ENCODE measurements at places on chromosomes 2 and 18.

GRCh38 chr2:86633155-86633651, 9.5 kb upstream of the RNF103 start:
- no peak for DNase-seq

DNA sequence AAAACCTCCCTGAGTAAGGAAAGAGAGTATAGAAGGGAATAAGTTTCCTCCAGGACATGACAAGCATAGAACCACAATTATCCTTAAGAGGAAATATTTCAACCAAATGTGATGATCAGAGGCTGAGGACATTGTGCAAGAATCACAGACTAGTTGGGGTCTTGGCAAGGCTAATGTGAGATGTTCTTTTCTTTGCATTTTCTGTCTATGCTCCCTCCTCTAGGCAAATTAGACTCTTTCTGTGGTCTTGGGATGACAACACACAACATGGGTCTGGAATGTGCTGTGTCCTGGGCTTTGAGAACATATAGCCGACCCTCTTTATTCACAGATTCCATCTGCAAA, 32.0 kb upstream of the IL1RL1 start:
- no peak for DNase-seq

DNA sequence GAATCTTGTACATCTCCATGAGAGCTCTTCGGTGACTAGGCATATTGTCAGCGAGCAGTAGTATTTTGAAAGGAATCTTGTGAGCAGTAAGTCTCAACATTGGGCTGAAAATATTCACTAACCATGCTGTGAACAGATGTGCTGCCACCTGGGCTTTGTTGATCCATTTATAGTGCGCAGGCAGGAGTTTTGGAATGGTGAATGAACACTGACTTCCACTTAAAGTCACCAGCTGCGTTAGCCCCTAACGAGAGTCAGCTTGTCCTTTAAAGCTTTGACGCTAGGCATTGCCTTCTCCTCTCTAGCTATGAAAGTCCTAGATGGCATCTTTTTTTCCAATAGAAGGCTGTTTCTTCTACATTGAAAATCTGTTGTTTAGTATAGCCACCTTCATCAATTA, 4.1 kb downstream of the ASB1 start:
- no peak for DNase-seq

DNA sequence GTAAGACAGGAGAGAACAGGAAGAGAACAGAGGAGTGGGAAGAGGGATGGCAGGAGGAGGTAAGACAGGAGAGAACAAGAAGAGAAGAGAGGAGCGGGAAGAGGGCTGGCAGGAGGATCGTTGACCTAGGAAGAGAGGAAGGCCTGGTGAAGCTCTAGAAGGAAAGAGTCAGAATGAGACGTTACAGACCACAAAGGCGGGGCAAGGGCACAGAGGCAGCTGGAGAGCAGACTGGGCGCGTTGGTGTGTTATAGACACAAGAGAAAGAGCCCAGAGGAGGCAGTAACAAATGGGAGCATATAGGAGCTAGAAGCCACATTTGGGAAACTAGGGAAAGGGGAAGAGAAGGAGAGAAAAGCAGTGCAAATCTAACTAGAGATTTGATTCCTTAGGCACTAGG, 26.6 kb downstream of the PTRHD1 start:
- DNase-seq, result no peak

GRCh38 chr18:9334973-9335696, 562 bp downstream of the TWSG1 start:
- no peak for DNase-seq

- DNase-seq, result peak; percentile 63
These were observed 89.4 kb downstream of the DGKD start for GRCh38 chr2:233443511-233444183.

GRCh38 chr2:205273148-205273547, 409.2 kb upstream of the NRP2 start:
- DNase-seq, result no peak

DNA sequence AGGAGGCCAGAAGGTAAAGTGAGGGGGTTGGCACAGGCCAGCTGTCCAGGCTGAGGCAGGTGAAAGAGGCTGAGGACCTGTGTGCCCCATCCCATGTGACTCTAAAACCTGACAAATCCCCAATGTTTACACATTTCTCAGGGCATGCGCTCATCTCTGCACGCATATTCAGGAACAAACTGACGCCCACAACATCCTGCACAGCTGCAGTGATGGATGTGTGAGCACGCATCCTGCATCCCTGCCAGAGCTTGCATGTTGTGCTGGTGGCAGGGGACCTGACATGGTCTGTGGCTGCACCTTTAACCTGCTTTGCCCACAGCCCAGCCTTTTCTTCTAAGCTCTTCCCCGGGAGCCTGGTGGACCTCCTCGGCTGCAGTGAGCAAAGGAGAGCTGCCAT, 83.1 kb downstream of the FBXO15 start:
- DNase-seq, result peak; percentile 8

DNA sequence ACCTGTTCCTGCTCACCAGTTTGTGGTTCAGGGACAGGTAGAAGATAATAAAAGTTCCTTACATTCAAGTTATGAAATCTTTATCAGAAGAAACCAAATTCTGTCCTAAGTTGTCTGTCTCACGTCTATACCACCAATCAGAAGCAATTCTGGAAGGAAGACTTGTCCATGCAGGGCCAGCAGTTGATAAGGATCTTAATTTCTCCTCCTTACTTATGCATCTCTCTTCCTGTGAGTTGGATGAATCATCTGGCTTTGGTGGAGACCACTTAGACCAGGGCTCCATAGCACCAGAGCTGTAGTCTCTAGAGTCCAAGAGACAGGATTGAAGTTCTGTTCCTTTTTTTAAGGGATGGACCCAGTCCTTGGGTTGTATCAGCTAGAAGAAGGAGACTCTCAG, 106.5 kb downstream of the APOB start:
- no peak for DNase-seq

DNA sequence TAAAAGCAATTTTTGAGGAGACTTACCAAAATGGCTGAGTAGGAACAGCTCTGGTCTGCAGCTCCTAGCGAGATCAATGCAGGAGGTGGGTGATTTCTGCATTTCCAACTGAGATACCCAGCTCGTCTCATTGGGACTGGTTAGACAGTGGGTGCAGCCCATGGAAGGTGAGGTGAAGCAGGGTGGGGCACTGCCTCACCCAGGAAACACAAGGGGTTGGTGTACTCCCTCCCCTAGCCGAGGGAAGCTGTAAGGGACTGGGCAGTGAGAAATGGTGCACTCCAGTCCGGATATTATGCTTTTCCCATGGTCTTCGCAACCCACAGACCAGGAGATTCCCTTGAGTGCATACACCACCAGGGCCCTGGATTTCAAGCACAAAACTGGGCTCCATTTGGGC, 419.0 kb downstream of the NUP35 start:
- DNase-seq, result no peak

DNA sequence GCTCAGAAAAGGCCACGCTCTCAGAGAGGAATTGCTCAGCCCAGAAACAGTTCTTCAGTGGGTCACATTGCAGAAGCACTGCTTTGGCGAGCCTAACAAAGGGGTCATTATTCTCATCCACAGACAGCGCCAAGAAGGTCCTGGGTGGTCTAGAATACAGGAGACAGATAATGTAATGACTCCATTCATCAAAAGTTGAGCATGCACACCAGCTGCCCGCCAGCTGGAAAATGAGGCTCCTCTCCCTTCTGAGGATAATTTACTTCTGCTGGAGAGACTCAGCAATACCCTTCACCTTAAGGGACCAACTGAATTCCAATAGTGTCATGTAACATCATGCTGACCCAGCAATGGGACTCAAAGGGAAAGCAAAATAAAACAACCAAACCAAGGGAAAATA, 79.9 kb downstream of the TRIB2 start:
- DNase-seq, result no peak

DNA sequence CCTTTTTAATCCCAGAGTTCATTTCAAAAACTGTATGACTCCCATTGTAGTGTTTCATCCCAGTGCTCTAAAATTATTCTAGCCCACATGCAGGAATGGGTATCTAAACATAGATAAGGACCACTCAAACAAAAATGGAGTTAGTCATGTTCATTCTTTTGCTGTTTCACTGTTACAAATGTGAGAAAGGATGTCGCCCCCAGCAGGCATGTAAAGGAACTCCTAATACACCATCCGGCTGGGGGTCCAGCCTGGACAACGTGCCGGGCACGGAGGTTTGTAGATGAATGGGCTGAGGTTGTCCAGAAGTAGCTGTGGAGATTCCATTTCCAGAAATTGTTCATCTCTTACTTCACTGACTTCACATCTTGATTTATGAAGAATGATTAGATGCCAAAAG, 101.9 kb upstream of the RAB12 start:
- no peak for DNase-seq

DNA sequence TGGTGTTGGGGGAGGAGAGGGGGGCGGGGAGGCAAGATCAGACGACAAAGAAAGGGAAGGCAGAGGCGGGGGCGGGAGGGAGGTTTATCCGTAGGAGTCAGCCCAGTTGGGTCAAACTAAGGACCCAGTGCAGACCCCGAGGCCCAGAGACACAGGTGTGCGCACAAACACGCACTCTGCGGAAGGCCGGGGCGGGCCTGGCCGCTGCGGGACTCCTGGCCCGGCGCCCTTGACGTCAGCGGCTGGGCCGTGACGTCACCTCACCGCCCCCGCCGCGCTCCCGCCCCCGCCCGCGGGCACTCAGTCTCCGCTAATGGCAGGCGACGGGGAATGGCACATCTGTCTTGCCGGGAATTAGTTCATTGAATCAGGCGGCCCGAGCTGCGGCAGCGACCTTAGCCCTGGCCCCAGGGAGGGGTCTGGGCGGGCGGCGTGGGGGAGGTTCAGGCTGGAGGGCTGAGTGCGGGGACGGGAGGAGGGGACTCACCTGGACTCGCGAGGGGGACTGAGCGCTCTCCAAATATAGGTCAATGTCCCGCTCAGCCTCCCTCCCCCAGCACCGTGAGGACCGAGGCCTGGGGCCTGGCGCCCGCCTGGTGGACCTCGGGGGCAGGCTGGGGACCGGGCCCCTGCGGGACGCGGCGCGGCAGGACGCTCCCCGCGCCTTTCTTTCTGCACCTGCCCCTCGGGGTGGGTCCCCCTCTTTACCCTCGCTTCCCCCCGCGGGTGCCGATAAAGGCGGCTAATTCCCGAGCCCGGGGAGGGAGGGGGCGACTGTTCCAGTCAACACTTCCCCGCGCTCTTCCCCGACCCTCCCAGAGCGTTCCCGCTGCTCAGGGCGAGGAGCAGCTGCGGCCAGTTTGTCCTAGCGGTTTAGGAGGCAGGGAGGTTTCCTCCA, 15.5 kb upstream of the ECEL1 start:
- no peak for DNase-seq

GRCh38 chr2:42008241-42008921, 39.4 kb upstream of the PKDCC start:
- no peak for DNase-seq

DNA sequence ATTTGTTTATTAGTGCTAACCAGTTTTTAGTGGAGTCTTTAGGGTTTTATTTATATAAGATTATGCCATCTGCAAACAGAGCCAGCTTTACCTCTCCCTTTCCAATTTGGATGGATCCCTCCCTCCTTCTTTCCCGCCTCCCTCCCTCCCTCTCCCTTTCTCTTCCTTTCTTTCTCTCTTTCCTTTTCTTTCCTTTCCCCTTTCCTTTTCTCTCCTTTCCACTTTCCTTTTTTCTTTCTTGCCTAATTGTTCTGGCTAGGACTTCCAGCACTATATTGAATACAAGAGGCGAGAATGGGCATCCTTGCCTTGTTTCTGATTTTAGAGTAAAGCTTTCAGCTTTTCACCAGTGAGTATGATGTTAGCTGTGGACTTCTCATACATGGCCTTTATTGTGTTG, 24.1 kb downstream of the COLEC11 start:
- no peak for DNase-seq

DNA sequence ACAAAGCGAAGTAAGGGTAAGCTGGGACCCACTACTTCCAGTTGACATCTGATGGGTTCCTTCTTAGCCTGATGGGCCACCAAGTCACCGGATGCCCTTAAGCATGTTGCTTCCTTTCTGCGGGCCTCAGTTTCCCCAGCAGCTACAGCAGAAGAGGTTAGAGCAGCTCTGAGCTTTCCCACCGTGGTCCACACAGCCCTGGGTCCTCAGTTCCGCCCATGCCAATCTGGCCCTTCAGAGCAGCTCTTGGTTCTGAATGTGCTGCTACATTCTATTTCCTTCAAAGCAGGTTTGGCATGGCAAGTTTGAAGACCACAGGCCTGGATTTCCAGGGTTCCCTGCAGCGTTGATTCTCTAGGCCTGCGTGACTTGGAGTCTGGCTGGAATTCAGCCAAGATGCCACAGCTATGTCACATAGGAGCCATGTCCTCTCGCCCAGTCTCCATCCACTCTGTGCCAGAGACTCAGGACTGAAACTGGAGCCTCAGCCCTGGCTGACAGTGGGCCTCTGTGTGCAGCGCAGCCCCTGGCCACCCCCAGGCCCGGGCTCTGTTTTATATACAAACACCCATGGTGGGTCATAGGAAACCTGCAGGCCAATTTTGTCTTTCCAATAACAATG, 79.6 kb downstream of the TFCP2L1 start:
- DNase-seq, result no peak

DNA sequence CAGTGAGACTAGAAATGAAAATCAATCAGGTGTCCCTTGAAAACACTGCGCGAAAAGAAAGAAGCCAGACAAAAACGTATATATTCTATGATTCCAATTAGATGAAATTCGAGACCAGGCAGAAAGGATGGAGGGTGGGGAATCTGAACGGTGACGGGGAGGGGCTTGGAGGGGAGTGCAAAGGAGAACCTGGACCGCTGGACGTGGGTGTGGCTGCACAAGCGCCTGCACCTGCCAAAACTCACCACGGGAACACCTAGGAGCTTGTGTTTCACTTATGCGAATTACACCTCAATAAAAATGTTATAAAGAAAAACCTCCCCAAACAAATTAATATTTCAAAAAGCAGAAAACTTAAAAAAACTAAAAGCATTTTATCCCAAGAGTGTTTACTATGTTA, 21.9 kb downstream of the THAP4 start:
- DNase-seq, result no peak

DNA sequence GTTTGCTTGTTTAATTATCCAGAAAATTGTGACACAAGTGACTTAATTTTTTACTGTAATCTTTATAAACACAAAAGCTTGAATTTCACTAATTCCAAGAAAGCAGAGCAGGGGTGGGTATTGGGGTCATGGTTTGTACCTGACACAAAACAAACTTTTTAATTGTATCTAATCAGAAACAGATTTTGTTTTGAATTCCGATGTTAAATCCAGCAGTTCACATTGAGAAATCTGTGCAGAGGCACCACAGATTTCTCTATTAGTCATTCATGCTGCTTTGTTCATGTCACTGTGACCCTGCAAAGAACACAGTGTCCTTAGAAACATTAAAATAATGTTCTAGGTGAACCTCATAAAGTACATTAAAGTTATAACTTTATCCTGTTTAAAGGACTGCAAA, 443.4 kb downstream of the NYAP2 start:
- no peak for DNase-seq

- no peak for DNase-seq
These were observed 369.7 kb downstream of the RAD51AP2 start for GRCh38 chr2:17148407-17149145.
